ENCODE measurements at places on chromosomes 2 and 18. TPM values are rescaled to one million over a fixed set of nuclear protein-coding genes. Genes with fewer than 3 reads are reported as not detected.

DNA sequence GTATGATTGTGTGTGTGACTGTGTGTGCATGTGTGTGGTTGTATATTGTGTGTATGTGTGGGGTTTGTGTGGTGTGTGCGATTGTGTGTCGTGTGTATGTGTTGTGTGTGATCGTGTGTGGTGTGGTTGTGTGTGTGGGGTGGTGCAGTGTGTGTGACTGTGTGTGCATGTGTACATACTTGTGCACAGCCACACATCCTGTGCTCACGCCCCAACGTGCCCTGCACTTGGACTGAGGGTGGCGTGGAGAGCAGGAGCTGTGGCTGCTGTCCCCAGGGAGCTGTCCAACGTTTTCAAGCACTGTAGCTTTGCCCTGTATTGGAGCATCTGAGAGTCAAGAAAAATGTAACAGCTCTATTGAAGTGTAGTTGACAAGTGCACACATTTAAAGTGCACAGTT lies 243.2 kb upstream of the HDAC4 start:
- no peak overlapping the region for H3K4me3 ChIP-seq
- H3K27me3 ChIP-seq, result no peaks in the 10 kb centered on the region
- H3K4me1 ChIP-seq, result no peaks in the 10 kb centered on the region
- H3K36me3 ChIP-seq, result peaks cover 1% of the 10 kb centered on the region
- no peak overlapping the region for H3K27ac ChIP-seq

GRCh38 chr2:58407487-58407886 lies 166.4 kb upstream of the FANCL start:
- H3K4me3 ChIP-seq, result no peak overlapping the region
- H3K36me3 ChIP-seq, result no peaks in the 10 kb centered on the region
- H3K27ac ChIP-seq, result no peak overlapping the region
- H3K4me1 ChIP-seq, result no peaks in the 10 kb centered on the region
- no peak for DNase-seq

- no peaks in the 10 kb centered on the region for H3K36me3 ChIP-seq
- peaks cover 14% of the 10 kb centered on the region for H3K27me3 ChIP-seq
- no peaks in the 10 kb centered on the region for H3K4me1 ChIP-seq
- no peak for DNase-seq
These were observed 168.8 kb downstream of the CDCA7 start for GRCh38 chr2:173523497-173523896.

GRCh38 chr18:79575891-79576685 lies 103.5 kb upstream of the CTDP1 start:
- no peak overlapping the region for H3K4me3 ChIP-seq
- peaks cover 20% of the 10 kb centered on the region for H3K4me1 ChIP-seq
- no peaks in the 10 kb centered on the region for H3K27me3 ChIP-seq
- DNase-seq, result no peak

DNA sequence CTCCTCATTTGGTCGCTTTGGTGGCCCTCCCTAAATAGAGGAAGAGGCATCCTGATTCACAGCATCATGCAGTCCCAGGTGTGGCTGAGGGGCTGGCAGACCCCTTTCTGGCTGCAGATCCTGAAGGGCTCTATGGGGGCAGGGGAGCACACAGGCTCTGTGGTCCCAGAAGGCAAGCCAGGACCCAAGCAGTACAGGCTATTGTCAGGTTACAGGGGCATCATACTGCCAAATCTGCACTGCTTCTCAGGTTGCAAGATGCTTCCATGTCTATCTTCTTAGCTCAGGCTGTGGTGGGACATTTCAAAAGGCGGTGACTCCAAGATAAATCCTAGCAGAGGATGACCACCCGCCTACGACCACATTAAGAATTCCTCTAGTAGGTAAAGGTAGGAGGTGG lies 54.3 kb downstream of the TTC32 start:
- no peaks in the 10 kb centered on the region for H3K36me3 ChIP-seq
- H3K27ac ChIP-seq, result no peak overlapping the region
- H3K4me3 ChIP-seq, result no peak overlapping the region
- no peaks in the 10 kb centered on the region for H3K4me1 ChIP-seq
- peak; percentile 22 for DNase-seq

DNA sequence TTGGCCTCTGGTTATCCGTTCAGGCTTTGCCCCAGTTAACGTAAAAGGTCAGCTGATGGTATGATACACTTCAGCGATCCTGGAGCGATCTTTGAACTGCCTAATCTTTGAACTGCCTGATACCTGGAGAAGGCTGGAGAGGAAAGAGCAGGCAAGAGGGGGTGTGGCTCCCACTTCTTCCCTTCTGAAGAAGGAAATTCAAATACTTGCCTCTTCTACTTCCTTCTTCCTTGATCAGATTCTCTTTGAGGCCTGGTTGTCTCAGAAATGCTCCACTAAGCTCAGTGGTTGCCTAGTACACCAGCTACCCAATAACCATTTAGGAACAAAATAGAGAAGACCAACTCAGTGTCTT lies 619 bp downstream of the GALM start:
- peak; percentile 55 for DNase-seq
- no peaks in the 10 kb centered on the region for H3K27me3 ChIP-seq
- H3K36me3 ChIP-seq, result peaks cover 35% of the 10 kb centered on the region
- peaks cover 67% of the 10 kb centered on the region for H3K4me1 ChIP-seq
- H3K27ac ChIP-seq, result peak overlapping the region; percentile 96

GRCh38 chr2:14944562-14945346 lies 312.2 kb downstream of the LRATD1 start:
- no peaks in the 10 kb centered on the region for H3K36me3 ChIP-seq
- H3K27ac ChIP-seq, result no peak overlapping the region
- peaks cover 5% of the 10 kb centered on the region for H3K27me3 ChIP-seq
- no peak for DNase-seq

DNA sequence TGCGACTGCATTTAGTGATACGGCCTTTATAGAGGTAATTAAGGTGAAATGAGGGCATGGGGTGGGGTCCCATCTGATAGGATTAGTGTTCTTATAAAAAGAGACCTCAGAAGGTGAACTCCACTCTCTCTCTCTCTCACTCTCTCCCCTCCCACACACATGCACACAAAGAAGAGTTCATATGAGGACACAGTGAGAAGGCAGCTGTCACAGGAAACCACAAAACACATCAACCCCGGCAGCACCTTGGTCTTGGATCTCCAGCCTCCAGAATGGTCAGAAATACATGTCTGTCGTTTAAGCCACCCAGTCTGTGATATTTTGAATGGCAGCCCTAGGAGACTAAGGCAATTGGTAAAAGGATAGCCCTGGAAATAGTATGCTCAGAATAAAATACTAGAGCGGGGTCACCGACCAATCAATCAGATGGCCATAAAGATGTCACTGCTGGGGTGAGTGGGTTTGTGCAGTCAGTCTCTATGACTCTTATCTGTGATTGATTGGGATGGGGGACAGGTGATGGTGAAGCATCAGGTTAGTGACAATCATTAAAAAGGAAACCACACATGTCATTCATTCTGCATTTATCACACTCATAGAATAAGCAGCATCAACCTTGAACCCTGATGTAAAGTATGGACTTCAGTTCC lies 118.9 kb upstream of the POU3F3 start:
- DNase-seq, result no peak
- H3K36me3 ChIP-seq, result no peaks in the 10 kb centered on the region
- no peaks in the 10 kb centered on the region for H3K27me3 ChIP-seq
- no peaks in the 10 kb centered on the region for H3K4me1 ChIP-seq
- no peak overlapping the region for H3K27ac ChIP-seq

DNA sequence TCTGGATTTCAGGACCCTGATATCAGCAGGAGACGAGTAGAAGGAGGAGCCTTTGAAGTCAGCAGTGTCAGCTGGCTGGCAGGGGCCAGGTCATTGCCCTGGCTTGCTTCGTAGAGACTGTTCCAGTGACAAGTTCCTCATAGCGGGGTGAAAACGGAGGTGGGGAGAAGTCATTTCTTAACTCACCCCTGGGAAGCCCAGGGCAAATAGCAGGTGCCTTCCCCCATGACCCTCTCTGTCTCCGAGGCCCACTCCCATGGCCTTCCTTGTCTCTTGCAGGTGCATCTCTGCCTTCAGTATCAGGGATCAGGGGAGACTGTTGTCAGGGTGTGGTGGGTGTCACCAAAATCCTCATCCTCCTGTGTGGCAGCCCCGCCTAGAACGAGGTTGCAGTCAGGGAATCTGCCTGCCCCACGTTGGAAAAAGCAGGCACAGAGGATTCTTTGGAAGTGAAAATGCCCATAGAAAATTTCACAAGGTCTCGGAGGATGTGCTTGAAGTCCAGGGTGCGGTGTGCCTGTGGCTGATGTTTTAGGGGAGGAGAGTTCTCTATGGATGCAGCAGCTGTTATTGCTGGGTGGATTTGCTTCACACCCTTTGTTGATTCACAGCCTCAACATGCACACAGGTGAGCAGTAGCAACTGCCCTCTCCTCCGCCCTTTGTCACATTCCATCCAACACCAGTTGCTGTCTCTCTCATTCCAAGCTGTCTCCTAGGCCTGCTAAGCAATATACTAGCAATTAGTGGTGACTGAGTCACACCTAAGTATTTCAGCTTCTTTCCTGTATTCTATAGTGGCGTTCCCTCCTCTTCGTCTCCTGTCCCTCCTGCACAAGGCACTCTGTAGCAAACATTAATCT lies 142.6 kb upstream of the FHL2 start:
- peak; percentile 11 for DNase-seq
- no peaks in the 10 kb centered on the region for H3K36me3 ChIP-seq
- H3K4me3 ChIP-seq, result no peak overlapping the region

- no peak for DNase-seq
- peaks cover 21% of the 10 kb centered on the region for H3K27me3 ChIP-seq
- H3K27ac ChIP-seq, result no peak within 1 kb of the TSS
- no peaks in the 10 kb centered on the region for H3K36me3 ChIP-seq
- H3K4me3 ChIP-seq, result no peak within 1 kb of the TSS
These were observed at the start of gene SLC5A7 for GRCh38 chr2:107986278-107987217. SLC5A7 (plus strand) TSS chr2:107986524; CDS start chr2:107988156, 1,632 bp downstream.

DNA sequence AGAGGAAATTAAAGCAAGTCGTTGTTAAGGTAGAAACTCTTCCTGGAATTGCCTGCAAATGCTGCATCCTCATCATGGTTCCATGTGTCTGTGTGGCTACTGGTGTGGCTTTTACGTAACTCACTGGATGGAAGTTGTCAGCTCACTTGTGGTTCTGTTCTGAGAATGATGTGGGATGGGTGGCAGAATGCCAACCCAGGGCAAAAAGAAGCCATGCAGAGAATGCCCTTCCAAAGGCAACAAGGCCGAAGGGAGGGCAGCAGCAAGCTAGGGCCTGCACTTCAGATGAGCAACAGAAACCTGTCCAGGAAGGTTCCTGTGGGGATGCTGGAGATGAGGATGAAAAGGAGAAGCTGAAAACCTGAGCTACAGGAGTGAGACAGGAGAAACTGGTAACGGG lies 10.4 kb upstream of the NAPG start:
- no peaks in the 10 kb centered on the region for H3K36me3 ChIP-seq
- no peak overlapping the region for H3K4me3 ChIP-seq
- H3K4me1 ChIP-seq, result peaks cover 15% of the 10 kb centered on the region
- H3K27me3 ChIP-seq, result peaks cover 59% of the 10 kb centered on the region

DNA sequence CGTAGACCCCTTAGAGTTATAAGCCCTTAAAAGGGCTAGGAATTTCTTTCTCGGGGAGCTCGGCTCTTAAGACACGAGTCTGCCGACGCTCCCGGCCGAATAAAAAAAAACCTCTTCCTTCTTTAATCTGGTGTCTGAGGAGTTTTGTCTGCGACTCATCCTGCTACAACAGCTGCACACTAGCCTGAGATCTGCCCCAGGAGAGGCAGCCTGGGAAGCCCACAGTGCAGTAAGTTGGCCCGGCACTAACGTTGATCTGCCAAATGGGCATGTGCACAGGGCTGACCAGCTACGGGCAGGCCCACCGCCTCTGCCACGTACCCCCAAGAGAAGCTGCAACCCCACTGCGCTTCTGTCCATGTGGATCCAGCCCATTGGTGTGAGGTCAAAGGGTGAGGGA lies 8.4 kb upstream of the LIMS2 start:
- H3K4me3 ChIP-seq, result no peak overlapping the region
- H3K27me3 ChIP-seq, result peaks cover 32% of the 10 kb centered on the region
- no peak overlapping the region for H3K27ac ChIP-seq

GRCh38 chr2:136019825-136020224 lies 34.4 kb upstream of the DARS1 start:
- no peak overlapping the region for H3K27ac ChIP-seq
- H3K36me3 ChIP-seq, result peaks cover 8% of the 10 kb centered on the region
- no peaks in the 10 kb centered on the region for H3K27me3 ChIP-seq
- H3K4me3 ChIP-seq, result no peak overlapping the region

DNA sequence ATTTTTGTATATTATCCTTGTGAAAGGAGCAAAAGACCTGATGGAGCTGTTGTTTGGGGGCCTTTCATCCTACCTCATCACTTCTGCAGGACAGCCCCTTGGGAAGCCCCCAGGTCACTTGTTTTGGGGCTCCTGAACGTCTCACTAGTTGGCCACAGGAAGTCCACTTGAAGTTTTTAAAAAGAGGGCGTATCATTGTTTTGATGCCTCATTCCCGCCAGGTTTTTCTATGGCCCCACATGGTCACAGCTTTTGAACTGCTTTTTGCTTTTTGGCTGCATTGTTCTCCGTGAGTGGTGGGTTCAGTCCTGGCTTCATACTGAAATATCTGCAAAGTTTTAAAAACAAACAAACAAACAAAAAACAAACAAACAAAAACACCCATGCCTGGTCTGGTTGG lies 216.3 kb downstream of the PRKCE start:
- H3K27me3 ChIP-seq, result no peaks in the 10 kb centered on the region
- no peak overlapping the region for H3K4me3 ChIP-seq
- H3K36me3 ChIP-seq, result peaks cover 4% of the 10 kb centered on the region
- no peak for DNase-seq

GRCh38 chr2:36294316-36294721 lies 61.3 kb upstream of the CRIM1 start:
- H3K4me3 ChIP-seq, result no peak overlapping the region
- no peaks in the 10 kb centered on the region for H3K27me3 ChIP-seq
- peaks cover 7% of the 10 kb centered on the region for H3K4me1 ChIP-seq
- H3K27ac ChIP-seq, result no peak overlapping the region

DNA sequence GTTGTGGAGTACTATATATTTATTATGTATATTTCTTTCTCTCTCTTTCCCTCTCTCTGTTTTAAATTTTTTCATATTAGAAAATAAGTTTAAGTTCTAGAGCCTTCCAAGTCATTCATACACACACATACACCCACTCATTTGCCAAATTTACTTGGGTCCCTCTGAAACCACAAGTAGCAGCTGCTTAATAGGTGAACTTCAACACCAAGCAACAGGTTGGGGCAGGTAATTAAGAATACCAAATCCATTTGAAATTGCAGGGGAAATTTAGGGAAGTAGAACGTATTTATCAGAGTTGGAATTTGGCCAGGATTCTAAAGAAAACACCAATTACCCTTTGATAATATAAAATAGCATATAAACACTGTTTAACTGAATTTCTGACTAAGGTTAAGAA lies 75.0 kb upstream of the RBBP8 start:
- no peaks in the 10 kb centered on the region for H3K4me1 ChIP-seq
- no peak for DNase-seq
- H3K27me3 ChIP-seq, result peaks cover 62% of the 10 kb centered on the region
- no peak overlapping the region for H3K4me3 ChIP-seq

GRCh38 chr2:113707106-113707505 lies 49.3 kb downstream of the SLC35F5 start:
- no peak for DNase-seq
- no peaks in the 10 kb centered on the region for H3K27me3 ChIP-seq
- H3K27ac ChIP-seq, result no peak overlapping the region
- H3K36me3 ChIP-seq, result peaks cover 7% of the 10 kb centered on the region
- H3K4me1 ChIP-seq, result no peaks in the 10 kb centered on the region

GRCh38 chr2:2026252-2026831 lies 282.0 kb upstream of the PXDN start:
- no peaks in the 10 kb centered on the region for H3K27me3 ChIP-seq
- no peak for DNase-seq
- no peaks in the 10 kb centered on the region for H3K4me1 ChIP-seq

DOK6 gene
- not detected for total RNA-seq

FABP1 gene
- not detected for total RNA-seq

RAB6D gene
- not detected for total RNA-seq

HOXD3 gene
- not detected for total RNA-seq

INHBB gene
- total RNA-seq, result not detected
